Stimulated activated CD8-positive, alpha-beta memory T cell treated with anti-CD3 and anti-CD28 coated beads, Interleukin-4, amount 100 ng/mL, for 48 hours (primary cell): ENCODE measurements at places on chromosomes 6 and 20.
A peak's percentile ranks its signal among the peaks of the same experiment; 100 is the strongest.

GRCh38 chr6:143332153-143332845 lies 118.2 kb downstream of the ADAT2 start:
- DNase-seq, result no peak

DNA sequence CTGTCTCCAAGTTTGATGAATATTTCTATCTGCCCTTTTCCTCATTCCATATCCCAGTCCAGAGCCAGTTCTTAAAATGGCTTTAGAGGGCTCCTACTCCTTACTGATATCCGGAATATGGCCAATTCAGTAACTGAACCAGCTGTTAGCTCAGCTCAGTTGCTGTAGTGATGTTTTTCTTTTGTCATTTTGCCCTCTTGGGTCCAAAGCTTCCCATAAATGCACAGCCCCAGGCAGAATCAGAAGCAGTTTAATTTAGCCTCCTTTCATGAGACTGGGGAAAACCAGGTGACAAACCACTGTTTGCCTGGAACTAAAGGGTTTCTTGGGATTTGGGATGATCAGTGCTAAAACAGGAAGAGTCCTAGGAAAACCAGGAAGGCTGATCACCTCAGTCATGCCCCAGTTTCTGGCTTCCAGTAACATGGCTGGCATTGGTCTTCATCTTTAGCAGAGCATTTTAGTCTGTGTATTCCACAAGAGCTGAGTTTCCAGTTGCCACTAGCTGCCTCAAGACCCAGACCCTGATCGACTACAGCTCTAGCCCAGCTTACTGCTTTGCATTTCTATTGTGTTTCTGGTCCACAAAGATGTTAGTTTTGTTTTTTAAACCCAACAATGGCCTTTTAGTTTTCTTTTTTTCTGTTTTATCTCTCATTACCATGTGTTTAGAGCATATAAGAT lies 40.6 kb upstream of the REV3L start:
- DNase-seq, result no peak

DNA sequence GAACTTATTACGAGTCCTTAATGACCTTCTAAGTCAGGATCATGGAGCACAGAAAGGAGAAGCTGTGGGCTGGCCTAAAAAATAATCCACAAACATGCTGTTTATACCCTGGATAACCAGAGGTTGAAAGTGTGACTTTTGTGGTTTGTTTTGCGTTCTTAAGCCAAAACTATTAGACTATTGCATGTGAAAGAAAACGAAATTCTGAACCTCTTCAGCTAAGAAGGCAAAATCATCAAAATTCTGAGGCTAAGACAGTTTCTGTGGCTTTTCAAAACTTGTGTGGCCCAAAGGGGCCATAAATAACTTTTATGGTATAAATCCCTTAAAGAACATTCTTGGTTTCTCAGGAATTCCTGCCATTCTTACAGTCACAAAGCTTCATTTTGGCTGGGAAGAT lies 251.0 kb downstream of the UST start:
- no peak for DNase-seq

GRCh38 chr6:41821266-41821665 lies 33.8 kb downstream of the TOMM6 start:
- DNase-seq, result no peak

DNA sequence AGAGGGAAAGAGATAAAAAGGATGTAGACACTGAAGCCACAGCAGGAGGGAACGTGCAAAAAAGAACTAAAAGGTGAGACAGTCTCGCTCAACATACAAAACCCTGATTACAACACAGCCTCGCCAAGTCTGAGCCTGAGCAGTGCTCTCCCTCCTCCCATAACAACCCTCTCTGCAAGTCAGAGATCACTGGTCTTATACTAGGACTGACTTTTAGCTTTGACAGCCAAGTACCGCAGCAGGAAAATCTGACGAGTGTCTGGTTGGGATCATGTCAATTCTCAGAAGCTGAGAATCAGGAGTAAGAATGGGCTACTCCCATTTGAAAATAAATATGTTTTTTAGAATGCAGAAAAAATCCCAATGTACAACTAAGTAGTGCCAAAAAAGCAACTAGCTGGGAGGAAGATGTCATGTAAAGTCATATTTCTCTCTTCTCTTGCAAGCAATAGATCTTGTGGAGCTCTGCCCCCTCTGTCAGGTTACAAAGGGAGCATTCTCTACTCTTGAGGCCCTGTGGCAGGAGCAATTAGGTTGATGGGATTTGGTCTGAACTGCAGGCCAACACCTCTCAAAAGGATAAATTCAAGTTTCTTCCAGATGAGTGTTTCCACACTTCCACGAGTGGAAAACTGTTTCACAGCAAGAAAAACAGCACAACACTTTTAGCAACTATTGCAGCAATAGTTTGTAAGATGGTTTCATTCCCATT lies 118.9 kb upstream of the COL21A1 start:
- DNase-seq, result no peak

GRCh38 chr6:148713921-148714320 lies 32.9 kb upstream of the UST start:
- no peak for DNase-seq

- no peak for DNase-seq
These were observed 5.7 kb downstream of the LMBRD1 start for GRCh38 chr6:69791065-69791471.

GRCh38 chr6:142462260-142462659 lies 160.5 kb downstream of the ADGRG6 start:
- no peak for DNase-seq

- DNase-seq, result no peak
These were observed 375.2 kb upstream of the MARCKS start for GRCh38 chr6:113481910-113482309.

GRCh38 chr20:21862956-21863355 lies 157.5 kb downstream of the PAX1 start:
- no peak for DNase-seq

- DNase-seq, result no peak
These were observed 24.6 kb downstream of the DSTN start for GRCh38 chr20:17594443-17594842.

GRCh38 chr6:125611573-125612344 lies 137.7 kb upstream of the HEY2 start:
- DNase-seq, result no peak

DNA sequence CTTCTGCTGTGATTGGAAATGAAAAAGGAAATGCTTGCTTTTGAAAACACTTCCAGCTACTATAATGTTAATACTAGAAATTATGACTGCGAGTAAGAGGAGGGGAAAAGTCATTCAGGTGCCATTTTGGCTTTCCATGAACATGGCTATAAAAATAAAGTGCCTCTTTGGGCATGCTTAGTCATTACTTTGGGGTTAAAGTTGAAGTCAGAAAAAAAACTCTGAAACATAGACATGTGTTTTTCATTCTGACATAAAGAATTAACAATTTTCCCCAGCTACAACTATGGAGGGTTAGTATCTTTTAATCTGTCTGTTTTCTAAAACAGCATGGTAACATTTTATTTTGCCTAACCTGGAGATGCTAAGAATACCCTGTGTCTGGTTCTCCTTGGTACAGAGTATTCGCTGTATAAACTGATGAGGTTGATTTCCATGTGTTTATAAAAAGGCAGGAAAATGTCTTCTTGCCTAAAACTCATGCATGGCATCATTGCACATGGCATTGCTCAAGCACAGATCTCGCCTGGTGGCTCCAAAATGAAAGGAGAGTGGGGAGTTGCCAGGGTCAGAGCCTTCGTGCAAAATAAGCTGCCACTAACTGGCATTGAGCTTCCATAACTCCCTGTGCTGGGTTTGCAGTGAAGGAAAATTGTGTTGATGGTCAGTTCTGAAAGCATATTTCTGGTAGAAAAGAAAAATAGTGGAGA lies 188.9 kb downstream of the KCNQ5 start:
- no peak for DNase-seq

DNA sequence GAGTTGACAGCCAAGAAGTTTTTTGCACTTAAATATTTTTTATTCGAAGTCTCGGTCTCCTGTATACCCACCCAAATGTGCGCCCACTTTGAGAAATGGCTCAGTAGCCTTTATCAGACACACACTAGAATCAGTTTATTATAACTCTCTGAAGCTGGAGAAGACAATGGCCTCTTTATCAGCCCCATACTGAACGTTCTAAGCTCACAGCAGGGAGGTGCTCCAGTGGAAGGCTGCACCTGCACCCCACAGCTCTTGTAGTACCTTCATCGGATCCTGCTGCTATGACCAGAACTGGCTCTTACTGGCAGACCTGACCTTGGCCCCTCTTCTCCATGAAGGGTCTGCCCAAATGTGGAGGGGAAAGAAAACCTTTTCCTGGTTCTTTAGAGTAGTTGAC lies 165.0 kb upstream of the SCGN start:
- DNase-seq, result no peak

DNA sequence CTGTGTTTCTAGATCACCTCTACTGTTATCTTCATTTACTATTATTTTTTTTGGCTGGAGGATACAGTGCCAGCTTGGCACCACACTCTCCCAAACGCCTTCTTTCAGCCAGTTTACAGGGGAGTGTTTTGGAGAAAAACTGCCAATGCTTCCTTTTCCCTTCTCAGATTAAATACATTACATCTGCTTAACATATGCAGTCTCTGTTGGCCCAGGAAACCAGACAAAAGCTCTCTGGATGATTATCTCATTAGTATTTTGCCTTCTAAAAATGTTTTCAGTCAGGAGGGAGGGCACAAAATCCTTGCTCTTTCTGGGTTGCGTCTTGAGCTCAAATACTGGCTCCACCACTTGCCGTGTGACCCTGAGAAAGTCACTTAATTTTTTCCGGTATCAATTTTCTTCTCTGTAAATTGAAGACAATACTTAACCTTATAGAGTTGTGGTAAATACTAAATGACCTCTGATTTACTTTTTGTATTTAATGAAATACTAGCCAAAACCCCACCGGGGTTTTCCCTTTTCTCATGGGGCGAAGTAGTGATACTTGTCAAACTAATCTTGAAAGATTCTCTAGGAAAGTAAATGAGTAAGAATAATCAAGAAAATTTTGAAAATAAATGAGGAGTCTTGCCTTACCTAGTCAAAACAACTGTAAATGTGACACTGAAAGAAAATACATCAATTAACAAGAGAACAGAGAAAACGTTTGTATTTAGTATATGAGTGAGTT lies 146.2 kb downstream of the MMS22L start:
- DNase-seq, result no peak

DNA sequence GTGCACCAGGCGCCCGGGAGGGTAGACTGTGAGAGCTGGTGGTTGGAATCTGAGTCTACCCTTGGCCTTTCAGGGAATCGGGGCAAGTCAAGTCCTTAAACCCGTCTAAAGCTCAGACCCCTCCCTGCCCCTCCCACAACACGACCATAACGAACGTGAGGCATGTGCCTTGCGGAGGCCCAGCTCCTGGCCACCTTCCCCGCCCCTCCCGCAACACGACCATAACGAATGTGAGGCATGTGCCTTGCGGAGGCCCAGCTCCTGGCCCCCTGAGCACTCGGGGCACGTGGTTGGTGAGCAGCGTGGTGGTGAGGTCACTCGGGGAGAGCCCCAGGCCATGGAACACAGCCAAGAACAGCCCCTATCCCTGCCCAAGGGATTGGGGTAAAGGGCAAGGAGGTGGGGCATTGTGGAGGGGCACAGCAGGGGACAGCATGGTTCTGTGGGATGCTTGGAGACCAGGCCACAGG lies 132.2 kb downstream of the TAF4 start:
- no peak for DNase-seq

DNA sequence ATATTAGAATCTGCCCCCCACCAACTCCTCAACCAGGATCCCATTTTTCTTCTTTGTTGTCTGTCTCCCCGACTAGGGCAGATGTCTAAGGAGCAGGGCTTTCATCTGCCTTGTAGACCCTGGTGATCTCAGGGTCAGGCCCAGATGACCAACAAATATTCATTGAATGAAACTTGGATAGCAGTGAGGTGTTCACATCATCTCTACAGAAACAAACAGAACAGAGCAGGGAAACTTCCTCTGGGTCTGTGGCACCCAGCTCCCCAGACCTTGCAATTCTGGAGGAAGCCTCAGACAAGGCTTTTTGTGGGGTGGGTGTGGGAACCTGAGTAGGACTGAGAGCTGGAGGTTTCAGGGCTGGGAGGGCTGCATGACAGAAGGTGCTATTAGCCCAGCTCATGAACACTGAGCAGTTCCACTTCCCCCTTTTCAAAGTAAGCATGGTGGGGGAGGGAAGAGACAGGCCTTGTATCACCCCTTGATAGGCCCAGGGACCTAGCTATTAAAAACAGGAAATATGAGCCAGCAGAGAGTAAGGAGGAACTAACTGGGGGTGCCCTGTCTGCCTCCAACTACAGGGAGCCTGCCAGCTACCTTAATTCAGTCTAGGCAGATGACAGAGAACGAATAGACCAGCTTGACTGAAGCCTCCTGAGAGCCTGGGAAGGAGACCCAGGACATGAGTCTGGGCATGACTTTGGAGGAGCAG lies 37.3 kb upstream of the TOP1 start:
- DNase-seq, result no peak

- DNase-seq, result peak; percentile 15
These were observed 102.5 kb downstream of the TAF4 start for GRCh38 chr20:61963149-61963548.

DNA sequence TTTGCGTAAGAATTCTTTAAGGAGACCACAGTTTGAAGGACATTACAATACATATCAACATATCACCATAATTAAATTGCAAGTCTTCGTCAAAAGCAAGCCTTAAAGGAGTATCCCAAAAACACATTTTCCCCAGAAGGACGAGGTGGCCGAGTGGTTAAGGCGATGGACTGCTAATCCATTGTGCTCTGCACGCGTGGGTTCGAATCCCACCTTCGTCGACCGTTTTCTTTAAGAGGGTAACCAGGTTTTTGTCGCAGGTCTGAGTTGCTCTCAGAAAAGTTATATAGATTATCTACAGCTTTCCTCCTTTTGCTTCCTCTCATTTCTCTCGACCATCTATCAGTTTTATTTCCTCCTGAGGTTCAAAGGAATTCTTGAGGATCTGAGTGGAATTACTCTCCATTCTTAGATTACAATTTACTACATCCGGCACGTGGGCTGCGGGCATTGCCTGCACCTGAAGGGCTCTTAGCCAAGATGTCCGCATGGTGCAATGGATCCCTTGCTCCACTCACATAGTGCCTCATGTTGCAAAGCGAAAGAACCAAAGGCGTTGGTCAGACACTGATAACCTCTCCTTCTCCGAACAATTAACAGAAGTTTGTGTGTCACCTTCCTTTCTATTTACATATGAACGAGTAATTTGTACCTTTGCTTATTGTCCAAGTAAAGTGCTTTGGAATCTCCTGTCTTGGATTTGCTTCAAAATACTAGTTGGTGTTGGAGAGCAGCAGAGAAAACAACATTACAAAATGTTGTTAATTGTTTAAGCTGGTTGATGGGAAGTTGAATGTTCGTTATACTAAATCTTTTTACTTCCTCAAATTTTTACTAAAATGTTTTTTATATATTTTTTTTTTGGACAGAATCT lies 14.0 kb downstream of the POM121L2 start:
- DNase-seq, result peak; percentile 67

GRCh38 chr6:37021356-37022129 lies 16.1 kb downstream of the FGD2 start:
- DNase-seq, result peak; percentile 76

DNA sequence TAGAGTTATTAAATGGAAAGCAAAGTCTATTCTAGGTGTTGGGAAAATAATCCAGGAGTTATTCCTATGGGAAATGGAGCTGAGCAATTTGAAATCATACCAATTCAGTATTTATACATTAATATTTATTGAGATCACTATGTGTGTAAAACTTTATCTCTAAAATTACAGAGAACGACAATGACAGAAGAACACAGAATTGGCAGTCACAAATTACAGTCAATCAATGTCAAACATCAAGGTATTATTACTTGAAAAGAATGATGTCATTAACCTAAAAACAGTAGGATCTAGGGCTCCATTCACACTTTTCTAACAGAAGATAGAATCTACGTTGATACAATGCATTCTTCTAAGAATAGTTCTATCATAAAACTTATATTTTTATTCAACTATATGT lies 154.9 kb upstream of the GJE1 start:
- no peak for DNase-seq

- no peak for DNase-seq
These were observed 77.6 kb upstream of the EYA2 start for GRCh38 chr20:46816886-46817638.
